T-helper 2 cell (primary cell): ENCODE measurements at places on chromosomes 1 and 21.

DNA sequence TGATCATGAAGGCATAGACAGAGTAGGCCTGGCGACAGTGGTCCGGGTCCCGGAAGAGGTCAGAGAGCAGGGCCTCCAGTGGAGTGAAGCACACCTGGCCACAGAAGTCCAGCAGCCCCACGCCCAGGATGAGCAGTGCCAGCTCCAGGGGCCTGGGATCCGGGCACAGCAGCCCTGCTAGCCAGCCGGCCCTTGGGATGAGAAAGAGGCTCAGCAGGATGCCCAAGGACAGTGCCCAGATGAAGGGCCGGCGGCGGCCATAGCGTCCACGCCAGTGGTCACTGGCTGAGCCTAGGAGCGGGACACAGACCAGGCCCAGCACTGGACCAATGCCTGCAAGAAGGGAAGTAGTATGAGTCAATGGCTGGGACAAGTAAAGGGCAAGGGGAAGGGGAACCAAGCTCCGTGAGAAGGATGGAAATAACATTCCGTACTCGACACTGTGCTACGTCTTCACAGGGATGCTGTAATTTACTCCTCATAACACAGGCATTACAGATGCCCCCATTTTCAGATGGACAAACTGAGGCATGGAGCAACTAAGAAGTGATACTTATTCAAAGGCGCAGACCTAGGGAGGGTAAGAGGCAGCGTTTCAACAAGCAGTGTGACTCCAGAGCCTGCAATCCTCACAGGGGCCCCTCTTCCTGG is 16.9 kb downstream of the SLC45A3 start:
- DNase-seq = no peak

- no peak for DNase-seq
Observed at GRCh38 chr1:212341090-212341489, 55.9 kb downstream of the PPP2R5A start.

- DNase-seq = no peak
Observed at GRCh38 chr1:58861506-58861905, 77.7 kb upstream of the JUN start.

DNA sequence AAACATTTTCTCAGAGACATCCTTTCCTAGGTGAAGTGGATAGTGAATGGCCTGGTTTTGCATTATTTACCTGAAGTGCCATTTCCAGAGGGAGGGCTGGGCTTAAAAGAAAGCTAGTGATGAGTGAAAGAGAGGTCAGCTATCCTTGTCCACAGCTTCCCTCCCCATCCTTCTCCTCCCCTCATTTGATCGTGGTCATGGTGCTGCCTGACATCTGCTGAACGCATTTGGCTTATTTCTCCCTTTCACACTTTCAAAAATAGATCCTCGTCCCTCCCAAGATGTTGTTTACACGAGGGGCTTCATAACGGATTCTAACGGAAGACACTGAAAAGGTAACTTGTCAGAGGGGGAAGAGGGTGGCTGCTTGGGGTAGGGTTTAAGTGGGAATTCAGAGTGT is 66.1 kb downstream of the PRRX1 start:
- no peak for DNase-seq

DNA sequence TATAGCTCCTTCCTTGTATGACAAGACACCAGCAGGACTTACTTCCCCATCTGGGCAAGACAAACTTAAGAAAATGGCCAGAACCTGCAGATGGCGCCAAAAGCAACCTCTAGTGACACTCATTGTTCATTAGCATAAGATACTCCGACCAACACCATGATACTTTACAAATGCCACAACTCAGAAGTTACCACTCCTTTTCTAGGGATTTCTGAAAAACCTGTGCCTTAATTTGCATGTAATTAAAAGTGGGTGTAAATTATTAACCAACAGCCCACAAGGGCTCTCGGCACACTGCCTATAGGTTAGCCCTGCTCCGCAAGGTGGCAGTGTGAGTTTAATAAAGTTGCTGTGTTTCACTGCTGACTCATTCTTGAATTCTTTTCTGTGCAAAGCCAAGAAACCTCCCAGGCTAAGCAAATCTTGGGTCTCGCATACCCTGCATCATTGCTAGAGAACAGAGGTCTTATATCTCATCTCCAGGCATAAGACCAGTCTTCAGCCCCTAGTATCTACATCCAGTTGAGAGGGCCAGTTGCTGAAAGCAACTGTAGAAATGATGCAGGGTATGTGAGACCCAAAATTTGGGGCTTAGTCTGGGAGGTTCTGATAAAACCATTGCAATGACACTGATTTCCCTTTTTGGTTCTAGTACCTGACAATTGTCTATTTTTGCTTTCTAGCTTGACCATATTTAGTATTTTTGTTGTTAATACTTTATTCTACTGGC is 86.4 kb downstream of the FAF1 start:
- DNase-seq = peak; percentile 38
